CD14-positive monocyte (primary cell): ENCODE measurements at places on chromosomes 6 and 20.
A peak's percentile ranks its signal among the peaks of the same experiment; 100 is the strongest.

DNA sequence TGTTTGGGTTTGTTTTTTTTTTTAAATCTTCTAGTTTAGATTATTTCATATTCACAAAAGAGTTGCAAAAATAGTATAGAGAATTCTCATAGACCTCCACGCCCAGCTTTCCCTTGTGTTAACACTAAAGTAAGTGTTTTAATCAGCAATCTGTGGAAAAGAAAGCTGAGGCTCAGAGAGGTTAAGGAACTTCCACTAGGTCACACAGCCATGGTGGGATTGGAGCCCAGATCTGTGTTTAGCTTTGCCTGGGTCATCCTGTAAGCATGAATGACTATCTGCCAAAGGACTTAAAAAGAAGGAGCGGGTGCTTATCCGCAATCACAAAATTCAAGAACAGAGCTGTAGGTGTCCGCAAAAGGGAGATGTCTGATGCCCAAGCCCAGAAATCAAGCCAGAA, 60.5 kb downstream of the EDN3 start:
- no peak for DNase-seq

DNA sequence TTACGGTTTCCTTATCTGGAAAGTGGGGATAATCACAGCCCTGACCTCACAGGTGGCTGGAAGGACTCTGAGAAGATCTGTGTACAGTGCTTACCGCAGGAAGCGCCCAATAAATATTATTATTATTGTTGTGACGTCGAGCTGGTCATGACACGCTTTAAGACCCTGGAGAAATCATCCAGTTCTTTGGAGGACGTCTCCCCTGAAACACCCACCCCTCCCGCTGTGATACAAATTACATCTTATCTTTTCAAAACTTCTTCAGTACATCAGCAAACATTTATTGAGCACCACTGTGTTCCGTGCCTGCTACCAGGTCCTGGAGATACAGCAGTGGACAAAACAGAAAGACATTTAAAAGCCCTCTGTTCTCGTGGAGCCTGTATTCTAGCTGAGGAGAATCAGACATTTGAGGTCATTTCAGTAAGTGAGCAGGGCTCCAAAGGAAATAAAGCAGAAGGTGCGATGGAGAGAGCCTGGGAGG, 118.7 kb downstream of the CEBPB start:
- no peak for DNase-seq

DNA sequence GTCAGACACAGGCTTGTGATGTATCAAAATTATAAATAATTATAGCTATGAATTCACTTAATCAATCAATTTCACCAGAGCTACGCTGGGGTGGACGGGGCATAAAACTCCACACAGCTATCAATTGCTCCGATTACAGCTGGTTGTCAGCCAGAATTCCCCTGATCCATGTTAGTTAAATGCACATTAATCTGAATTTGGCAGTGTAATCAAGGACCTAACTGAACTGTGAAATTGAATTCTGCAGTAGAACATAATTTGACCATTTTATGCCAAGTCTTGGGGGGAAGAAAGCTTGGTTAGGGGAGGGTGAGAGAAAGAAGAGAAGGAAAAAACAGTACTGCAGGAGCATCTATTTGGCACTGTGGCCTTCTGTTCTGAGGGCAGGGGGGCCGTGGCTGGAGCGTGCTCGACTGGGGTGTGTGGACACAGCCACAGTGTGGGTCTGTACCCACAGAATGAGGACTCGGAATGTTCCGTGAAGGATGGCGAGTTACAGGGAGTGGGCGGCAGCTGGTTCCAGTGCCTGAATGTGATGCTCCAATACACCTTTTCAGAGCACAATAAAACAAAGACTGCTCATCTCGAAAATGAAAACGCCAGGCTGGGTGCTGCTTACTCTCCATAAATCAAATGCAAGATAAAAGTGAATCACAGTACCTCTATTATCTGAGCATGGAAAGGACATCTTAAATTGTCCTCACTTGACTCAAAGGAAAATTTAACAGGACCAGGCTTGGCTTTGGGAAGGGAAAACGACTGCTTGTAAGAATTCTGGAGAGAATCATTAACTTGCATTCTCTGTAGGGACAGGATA, 59.2 kb downstream of the LAMP5 start:
- no peak for DNase-seq

DNA sequence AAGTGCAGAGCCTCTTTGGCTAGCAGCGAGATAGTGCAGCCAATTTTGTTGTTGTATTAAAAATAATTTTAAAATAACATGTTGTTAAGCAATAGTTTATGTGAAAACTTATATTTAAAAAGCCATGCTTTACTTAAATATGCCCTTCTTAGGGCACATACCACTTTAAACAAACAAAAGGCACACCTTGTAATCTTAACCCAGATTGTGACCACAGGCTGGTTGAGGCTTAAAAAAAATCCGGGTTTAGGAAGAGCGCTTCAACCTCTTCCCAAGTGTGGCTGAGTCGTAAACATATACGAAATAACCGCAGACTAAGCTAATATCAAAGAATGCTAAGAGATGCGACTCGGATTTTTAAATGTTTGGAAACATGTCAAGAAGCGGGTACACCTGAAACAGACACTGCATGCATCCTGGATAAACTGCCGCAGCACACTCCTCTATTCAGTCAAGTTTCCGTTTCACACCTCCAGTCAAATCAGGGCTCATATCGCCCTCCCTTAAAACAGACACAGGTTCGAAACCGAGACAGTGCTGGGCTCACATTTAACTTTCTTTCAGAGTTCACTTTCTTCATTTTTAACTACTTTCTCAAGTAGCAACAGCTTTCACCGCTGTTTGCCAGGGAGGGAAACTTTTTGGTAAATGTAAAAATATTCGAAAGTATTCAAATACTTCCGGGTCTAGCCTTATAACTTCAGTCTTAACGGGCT, 1.5 kb downstream of the DEK start:
- DNase-seq = no peak

DNA sequence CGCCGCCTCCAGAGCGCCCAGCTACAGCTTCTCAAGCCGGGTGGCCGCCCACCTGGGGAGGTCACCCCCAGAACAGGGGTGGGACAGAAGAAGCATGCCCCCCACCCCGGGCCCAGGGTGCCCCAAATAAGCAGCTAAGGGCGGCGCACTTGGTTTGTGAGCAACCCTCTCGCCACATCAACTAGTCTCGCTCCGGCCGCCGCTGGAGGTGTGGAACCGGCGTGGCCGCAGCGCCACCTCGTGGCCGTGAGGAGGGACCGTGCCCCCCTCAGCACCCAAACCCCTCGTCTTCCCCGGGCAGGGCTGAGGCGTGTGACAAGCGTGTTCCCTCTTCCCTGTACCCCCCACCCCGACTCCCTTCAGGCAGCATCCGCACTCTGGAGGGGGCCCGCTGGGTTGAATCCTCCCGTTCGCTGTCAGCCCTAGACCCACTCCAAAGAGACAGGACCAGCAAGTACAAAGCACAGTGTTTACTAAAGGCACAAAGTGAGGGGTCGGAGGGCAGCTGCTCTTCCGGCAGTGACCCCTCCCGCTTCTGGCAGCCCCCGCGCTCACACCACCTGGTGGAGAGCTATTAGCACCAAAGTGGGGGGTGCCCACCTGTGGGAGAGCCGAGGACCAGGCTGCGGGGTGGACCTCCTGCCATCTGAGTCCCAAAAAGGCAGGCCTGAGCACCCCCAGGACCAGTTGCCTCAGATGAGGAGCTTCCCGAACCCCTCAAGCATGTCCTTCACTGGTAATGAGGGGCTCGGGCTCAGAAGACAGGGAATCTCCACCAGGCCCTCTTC, 45.4 kb downstream of the MDFI start:
- peak; percentile 73 for DNase-seq

DNA sequence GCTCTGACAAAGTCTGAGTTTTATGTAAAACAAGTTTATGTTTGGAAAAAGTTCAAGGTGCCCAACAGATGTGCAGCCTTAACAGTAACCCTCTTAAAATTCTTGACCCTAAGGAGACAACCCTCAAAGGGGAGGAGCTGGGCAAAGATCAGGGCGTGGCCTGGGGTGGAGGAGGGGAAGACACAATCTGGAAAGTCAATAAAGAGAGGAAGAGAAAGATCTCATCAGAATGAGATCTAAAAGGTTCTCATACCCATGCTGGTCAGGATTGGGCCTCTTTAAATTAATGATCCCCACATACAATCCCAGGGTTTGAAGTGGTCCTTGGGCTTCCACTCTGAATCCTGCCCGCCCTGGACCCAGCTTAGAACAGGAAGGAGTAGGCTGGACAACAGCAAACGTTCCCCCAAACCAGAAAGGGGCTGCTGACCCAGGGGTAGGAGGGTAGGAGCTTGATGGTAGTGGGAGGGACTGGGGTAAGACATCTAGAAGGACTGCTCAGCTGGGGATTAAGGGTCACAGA, 33.0 kb downstream of the FOXP4 start:
- DNase-seq = no peak

DNA sequence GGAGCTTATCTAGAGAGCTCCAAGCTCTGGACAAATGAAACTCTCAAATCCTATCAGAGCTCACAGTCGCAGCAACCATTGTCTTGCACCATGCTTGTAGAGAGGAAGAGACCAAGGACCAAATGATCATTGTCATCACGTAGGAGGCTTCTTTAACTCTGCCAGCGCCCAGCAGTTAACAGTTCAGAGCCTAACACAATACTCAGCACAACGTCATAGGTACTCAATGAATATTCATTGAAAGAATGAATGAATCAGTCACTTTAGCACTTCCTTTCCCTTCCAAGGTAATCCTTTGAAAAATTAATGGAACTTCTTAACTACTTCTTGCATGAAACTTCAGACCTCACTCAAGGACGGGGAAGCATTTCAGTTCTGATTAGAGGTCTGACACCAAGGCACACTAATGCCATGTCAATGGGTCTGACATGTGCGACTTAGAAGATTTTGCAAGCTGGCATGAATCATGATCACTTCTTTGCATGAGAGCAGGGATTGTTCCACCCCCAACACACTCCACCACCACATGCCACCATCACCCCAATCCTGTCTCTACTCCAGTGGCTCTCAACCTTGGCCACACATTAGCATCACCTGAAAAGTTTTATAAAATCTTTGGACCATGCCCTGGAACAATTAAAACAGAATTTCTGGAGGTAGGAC, 45.1 kb downstream of the KHDC1L start:
- DNase-seq = no peak

DNA sequence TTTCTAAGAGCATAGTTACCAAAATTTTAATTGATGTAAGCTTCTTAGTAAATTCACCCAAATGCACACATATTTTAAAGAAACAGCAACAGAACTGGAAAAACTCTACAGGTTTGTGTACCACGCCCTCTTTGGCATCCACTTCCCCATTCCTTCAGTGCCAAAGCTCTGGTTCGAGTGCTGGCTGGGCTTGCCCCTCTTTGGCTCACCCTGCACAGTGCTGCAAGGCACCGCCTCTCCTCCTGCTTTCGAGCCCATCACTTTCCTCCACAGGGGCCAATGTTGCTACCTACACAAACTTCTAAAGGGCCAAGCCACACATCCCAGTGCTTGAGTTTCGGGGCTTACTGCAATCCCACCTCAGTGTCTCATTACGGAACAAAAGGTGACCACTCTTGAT, 9.6 kb downstream of the LRP11 start:
- DNase-seq = no peak

DNA sequence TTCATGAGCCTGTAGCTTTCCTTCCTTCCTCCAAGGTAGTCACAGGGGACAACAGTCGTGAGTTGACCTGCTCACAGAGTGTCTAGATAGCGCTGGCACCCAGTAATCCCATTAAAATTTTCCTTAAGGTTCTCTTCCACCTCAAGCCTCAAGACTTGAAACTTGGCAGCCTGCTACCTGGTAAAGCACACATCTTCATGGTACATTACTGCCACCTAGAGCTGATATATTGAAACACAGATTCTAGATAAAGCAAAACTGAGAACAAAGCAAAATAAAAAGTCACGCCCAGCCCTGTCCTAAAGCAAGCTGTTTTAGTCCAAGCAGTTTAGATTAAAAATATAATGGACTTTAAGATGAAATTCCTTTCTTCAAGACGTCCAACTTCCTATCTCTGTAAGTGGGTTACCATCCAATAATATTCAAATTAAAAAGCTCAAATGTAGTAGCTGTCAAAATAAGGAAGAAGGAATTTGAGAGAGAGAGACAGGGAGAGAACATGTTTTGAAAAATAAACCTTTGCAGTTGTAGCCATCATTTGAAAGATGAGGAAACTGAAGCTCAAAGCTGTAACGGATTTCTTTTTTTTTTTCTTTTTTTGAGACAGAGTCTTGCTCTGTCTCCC, 50.7 kb upstream of the CD83 start:
- DNase-seq = peak; percentile 54

DNA sequence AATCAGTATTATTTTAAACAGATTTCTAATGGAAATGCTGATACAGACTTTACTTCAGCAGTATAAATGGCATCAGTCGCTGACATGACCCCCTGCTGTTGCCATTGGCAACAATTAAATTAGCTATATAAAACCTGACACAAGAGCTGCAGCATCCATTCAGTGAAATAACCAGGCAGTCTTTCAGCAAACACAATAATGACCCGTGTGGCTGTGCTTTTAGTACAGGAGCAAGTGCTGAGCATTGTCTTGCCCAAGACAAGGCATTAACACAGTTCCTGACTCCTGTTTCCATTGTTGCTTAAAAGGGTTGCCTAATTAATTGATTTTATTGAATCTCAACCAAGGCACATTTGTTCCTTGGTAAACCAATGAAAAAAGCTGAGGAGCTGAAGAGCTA, 382.1 kb downstream of the HACE1 start:
- DNase-seq = no peak

- DNase-seq = no peak
Measured at GRCh38 chr6:121884620-121885019, 449.2 kb downstream of the GJA1 start.

DNA sequence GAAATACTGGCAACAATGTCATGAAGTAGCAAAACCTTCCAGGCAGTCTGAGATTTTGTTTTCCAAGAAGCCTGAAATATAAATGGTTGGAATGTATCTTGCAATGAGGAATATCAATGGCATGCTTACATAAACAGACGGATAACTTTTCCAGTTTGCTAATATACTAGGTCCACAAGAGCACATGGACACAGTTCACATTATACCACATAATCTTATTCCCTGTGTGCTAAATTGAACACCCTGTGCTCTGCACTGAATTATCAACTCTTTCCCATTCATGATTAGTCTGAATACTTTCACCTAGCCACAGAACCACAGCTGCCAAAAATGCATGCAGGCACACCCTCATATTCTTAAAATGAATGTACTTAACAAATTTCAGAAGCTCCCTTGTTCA, 274.3 kb downstream of the COL12A1 start:
- DNase-seq = no peak

DNA sequence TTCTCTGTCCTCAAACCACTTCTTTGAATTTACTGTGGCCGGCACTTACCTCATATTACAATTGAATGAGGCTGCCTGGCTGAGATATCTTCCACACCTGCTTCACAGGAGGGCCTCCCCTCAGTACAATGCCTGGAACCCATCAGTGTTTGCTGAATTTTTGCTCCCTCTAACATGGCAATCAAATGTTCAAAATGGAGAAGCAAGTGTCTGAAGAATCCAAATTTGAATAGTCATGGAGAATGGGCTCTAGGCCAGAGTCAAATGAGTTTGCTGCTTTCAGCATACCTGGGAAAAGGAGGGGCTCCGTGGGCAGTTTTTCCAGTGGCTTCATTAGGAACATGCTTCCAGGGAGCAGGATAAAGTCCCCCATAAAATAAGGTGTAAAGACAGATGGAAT, 564.8 kb downstream of the UTRN start:
- DNase-seq = no peak

- DNase-seq = no peak
Measured at GRCh38 chr6:161721511-161721910, 447.6 kb upstream of the AGPAT4 start.

- no peak for DNase-seq
Measured at GRCh38 chr6:140138311-140139010, 764.0 kb upstream of the CITED2 start.
